ENCODE measurements at places on chromosomes 13 and 19.

DNA sequence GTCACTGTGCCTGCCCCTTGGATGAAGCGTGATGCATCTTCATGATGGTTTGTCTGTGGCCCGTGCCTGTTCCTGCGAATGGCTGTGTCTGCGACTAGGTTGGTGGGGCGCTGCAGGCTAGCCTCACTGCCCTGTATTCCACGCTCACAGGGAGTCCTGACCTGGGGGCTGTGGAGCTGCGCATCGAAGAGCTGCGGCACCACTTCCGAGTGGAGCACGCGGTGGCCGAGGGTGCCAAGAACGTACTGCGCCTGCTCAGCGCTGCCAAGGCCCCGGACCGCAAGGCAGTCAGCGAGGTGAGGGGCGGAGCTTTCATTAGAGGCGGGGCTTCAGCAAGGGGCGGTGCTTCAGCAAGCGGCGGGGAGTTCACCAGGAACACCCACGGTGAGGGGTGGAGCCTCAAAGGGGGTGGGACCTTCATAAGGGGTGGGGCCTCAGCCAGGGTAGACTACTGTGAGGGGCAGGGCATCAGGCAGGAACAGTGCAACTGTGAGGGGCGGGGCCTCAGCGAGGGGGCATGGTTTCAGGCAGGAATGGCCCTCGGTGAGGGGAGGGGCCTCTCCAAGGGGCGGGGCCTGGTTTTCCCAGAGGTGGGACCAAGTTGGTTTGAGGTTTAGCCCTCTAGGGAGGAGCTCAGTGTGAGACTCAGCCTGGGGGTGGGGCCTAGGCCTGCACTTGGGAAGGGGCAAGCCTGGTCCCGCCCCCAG lies 17.2 kb downstream of the PKN1 start:
- DNase-seq: peak; percentile 39

GRCh38 chr19:7507884-7508283 lies 8.0 kb upstream of the ZNF358 start:
- peak; percentile 83 for DNase-seq

DNA sequence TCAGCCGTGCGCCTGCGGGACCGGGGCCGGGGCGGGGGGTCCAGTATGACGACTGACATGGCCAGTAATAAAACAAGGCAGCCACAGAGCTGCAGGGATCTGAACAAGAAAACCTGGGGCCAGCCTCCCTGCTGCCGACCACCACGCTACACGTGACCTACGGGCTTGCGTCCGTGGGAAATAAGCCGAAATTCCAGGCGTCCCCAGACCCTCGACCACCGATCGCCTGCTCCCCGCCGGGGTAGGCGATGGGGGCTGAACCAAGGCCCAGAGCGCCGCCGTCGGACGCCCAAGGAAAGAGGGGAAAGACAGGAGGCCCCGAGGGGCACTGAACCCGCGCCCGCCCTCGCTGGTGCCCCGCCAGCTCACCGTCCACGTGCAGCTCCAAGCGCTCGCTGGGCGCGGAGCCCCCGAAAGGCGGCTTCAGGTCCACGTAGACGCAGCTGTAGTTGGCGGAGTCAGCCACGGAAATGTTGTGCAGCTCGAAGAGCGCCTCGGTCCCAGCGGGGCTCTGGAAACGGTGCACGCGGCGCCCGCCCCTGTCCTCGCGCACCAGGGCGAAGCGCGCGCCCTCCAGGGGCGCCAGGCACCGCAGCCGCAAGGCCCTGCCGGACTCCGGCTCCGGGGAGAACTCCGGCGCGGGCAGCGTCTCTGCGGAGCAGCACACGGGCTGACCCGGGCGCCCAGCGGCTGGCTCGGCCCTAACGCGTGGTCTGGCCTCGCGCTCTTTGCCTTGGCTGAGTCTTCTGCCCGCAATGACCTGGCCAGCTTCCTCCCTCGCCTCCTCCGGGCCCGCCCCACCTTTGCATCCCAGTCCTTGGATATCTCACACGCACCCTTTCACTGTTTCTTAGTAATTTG lies 3.1 kb downstream of the A1BG start:
- no peak for DNase-seq

DNA sequence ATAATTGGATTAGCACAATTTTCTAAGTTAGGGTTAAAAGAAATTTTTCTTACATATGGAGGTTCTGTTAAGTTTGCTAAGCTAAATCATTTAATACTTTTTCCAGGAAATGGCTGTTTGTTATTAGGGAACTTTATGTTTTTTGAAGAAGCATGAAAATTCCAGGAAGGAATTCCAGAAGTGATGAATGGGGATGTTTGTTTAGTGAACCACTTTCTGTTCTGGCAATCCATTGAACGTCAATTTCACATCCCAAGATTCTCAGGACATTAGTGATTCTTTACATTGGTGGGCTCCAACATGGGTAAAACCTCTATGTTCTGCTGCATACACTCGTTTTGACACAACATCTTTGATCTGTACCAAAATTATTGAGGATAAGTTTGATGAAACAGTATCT lies 534.4 kb downstream of the IRS2 start:
- no peak for DNase-seq

GRCh38 chr19:49490287-49491029 lies 3.0 kb downstream of the RPL13A start:
- no peak for DNase-seq
